D341Med (cell line): ENCODE measurements at places on chromosomes 16 and 17.

GRCh38 chr16:66261826-66262225 is 104.7 kb upstream of the CDH5 start:
- no peak for DNase-seq

GRCh38 chr16:82675300-82675699 is 48.5 kb downstream of the CDH13 start:
- no peak for DNase-seq

- no peak for DNase-seq
These were observed 13.3 kb downstream of the USP22 start for GRCh38 chr17:21029515-21029914.

DNA sequence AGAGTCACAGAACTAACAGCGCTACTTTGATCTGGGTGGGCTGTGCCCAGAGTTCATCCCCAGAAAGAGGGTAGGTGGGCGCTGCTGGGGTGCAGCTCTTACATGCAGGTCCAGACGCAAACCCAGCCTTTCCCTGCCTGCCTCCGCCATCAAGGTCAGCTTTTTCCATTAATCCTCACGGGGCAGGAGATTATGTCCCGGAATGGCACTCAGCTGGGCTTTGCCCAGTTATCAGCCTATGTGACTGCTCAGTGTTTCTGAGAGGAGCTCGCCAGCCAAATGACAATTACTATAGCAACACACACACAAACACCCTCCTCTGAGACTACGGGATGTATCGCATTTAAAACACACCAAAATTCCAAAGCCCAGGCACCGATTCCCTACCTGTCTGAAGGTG is 20.1 kb downstream of the GLYR1 start:
- no peak for DNase-seq

DNA sequence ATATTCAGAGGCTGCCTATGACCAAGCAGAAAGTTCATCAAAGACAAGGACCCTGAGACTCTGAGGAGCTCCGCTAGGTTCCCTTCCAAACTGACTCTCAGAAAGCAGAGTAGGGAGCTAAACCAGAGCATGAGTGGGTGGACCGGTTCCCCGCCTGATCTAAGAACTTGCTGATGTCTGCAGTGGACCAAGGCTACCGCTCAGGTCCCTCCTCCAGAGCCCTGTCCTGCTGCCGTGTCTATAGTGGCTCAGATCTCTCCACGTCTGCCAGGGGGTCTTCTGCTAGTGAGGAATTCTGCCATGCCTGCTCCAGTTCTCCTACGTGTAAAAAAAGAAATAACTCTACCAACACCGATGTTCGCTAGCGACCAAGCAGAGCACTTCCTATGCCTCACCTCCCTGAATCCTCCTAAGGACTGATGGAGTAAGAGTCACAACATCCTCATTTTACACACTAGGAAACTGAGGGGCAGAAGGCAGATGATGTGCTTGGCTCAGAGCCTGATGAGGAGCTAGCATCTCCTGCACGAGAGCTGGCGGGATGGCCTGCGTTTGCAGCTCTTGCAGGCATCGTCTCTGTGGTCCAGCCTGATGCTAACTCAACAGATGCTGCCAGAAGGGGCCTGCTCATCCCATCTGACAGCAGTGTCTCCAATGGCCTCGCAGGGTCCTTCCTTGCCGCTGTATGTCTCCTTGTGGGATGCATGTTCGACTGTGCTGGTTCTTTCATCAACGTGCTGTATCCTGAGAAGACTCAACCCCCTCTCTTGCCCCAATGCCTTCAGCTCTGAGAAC is 265.5 kb downstream of the C16orf95 start:
- DNase-seq: no peak

GRCh38 chr16:76579277-76579922 is 302.2 kb downstream of the CNTNAP4 start:
- no peak for DNase-seq

GRCh38 chr17:68775318-68775717 is 174.2 kb upstream of the FAM20A start:
- no peak for DNase-seq

- no peak for DNase-seq
These were observed 391.7 kb downstream of the XYLT1 start for GRCh38 chr16:17078931-17079631.

GRCh38 chr16:12612598-12613101 is 191.0 kb downstream of the CPPED1 start:
- no peak for DNase-seq

DNA sequence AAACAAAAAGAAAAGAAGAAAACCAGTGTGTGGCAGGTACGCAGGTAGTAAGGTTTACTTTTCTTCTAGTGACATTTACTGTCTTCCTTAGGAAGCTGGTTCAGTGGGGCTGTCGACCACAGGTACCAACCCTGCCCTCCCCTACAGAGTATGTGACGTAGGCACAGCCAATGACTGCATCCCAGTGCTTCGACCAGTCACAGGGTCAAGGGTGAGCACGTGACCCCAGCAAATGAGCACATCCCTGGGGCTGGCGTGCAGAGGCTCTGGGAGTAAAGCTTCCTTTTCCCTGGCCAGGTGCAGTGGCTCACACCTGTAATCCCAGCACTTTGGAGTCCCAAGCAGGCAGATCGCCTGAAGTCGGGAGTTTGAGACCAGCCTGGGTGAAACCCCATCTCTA is 38.9 kb upstream of the PLCG2 start:
- no peak for DNase-seq

GRCh38 chr17:48037036-48037837 is at the start of gene COPZ2:
Gene COPZ2, minus strand, starts transcription at chr17:48037797. Its CDS starts 20 bp downstream, at chr17:48037777.
- DNase-seq: peak; percentile 48

GRCh38 chr16:74732707-74733350 is 32.2 kb upstream of the MLKL start:
- DNase-seq: no peak

DNA sequence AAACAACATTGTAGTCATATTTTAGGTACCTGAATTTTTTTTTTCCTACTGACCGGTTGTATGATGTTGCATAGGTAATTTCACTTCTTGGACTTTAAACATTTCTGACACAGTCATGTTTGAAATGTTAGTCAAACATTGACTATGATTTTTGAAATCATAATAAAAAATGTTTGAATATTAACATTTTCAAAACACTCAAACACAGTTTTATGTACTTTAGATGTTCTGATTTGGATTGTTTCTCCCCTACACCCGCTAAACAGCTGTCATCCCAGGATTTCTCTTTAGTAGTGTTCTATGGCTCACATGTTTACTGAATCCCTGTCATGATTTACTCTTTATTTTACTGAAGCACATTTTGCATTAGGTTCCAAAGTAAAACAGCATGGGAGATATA is 102.9 kb upstream of the NPEPPS start:
- no peak for DNase-seq

GRCh38 chr16:1028524-1029258 is 43.9 kb upstream of the SSTR5 start:
- DNase-seq: no peak

- DNase-seq: no peak
These were observed 36.0 kb downstream of the ATP6V0A1 start for GRCh38 chr17:42494673-42495072.

DNA sequence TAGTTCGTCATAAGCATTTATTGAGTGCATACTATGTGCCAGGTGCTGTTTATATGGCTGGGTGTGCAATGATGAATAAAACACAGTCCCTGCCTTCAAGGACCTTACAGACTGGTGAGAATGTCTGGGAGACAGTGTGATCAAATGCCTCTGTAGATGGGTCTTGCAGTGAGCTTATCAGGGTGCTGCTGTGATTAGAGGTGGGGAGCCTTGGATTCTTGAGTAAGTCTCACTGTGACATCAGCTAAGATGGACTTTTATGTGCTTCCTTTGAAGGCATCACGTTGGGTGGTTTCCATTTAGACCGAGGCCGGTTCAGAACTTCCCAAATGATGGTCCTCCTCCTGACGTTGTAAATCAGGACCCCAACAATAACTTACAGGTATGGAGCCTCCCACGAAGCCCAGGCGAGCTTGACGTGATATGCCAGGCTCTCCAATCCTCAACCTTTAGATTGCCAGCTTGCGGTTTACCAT is 10.0 kb downstream of the HERPUD1 start:
- DNase-seq: no peak

- DNase-seq: no peak
These were observed 106.5 kb downstream of the SPAG9 start for GRCh38 chr17:51014129-51014528.

DNA sequence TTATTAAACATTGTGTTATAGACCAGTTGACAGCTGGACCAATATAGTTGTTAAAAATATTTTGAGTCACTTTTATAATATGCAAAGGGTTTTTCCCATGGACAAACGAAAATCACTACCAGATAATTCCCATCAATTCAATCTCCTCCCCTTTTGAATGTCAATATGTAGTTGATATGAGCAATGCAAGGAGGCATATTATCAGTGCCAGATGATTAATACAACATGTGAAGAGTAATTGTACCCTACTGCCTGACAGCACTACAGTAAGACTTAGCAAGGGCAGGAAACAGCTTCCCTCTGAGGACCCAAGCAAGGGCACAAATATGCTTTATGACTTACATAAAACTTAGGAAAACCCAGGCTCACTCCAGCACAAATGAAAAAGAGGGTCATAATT is 17.3 kb downstream of the KANSL1 start:
- no peak for DNase-seq

- no peak for DNase-seq
These were observed 459.3 kb downstream of the HS3ST3B1 start for GRCh38 chr17:14760212-14760611.

- DNase-seq: peak; percentile 74
These were observed 5.0 kb downstream of the NFE2L1 start for GRCh38 chr17:48052956-48053757.

- DNase-seq: no peak
These were observed 4.5 kb upstream of the RAB40C start for GRCh38 chr16:585351-585750.

GRCh38 chr16:50578137-50578536 is 29.9 kb downstream of the NKD1 start:
- no peak for DNase-seq

DNA sequence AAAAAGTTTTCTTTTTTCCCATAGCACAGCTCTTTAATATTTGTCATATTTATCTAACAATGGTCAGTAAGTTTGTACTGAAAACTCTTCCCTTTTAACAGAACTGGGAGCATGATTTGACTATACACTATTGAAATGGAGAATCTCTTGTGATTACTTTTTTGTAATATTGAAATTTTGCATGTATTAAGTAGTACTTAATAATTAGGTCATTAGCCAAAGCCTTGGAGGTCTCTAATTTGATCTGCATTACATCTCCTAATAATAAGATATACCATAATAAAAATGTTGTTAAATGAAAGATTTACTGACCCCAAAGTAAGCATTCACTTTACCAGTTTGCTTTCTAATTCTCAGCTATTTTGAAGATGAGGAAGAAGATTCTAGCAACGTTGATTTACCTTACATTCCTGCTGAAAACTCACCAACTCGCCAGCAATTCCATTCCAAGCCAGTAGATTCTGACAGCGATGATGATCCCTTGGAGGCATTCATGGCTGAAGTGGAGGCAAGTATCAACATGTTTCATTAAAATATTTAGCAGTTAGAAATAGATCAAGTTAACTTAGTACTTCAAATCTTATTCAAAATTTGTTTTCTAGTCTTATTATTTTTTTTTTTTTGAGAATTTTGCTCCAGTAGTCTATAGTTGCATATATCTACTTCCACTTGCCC is 18.2 kb downstream of the DDX42 start:
- no peak for DNase-seq

DNA sequence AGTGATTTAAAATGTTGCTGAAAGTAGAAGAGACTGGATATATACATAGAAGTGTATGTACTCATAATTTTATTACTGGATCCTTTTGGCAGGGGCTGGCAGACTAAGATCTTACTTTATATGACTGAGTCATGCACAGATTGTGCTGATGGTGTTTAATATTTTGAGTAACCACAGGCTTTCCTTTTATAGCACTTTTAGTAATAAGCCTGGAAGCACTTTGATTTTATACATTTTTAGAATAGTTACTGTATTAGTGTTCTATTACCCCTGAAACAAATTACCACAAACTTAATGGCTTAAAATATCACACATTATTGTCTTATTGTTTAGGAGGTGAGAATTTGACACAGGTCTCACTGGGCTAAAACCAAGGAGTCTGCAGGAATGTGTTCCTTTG is 113.4 kb upstream of the CDH8 start:
- DNase-seq: no peak

DNA sequence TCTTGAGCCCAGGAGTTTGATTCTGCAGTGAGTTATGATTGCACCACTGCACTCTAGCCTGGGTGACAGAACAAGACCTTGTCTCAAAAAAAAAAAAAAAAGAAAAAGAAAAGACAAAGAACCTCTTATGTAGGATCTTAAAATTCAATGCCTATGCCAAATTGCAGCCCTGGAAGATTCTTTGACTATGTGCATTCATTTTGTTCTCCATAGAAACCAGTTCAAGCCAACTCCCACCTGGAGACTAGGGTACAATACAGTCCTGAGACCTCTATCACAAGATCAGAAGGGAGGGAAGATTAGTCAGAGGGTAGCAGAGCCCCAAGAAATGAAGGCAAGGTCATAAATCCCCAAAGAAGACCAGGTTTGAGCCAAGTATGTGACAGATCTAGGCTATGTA is 90.6 kb upstream of the HAS3 start:
- DNase-seq: no peak

- DNase-seq: no peak
These were observed 3.8 kb upstream of the ANKFN1 start for GRCh38 chr17:56149266-56150036.

DNA sequence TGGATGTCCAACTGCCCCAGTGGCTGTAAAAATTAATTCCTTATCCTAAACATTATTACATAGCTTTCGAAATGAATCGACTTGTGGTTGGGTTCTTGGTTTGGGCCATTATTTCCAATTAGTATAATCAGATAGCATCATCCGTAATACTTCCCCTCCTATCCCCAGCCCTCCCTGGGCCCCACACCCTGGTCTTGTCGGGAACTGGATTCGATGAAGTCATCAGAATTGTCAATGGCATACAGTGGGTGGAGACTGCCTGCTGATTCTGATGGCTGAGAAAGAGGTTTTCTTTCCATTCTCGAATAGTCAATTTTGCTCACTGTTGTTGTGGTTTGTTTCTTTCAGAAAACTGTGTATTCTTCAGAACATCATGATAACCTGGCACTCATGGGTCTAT is 395.1 kb downstream of the SEC14L1 start:
- DNase-seq: no peak

GRCh38 chr17:65278050-65278819 is 141.1 kb downstream of the RGS9 start:
- DNase-seq: peak; percentile 71

DNA sequence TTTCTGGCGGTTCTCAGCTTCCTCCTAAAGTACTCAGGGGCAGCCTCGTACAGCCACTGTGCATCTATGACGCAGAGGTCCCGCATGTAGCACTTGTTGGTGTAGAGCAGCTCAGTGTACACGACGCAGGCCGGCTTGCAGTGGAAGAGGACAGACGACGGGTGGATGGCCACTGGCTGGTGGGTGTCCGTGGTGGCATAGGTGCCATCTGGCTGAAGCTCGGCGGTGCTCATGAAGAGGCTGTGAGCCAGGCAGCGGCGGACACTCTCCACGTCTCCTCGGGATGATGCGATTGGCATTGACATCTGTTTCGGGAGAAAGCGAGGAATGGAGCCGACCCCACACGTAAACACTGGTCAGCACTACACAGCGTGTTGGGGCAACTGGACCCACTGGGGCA is 5.3 kb upstream of the C1QBP start:
- DNase-seq: no peak

GRCh38 chr17:17741349-17742023 is 60.2 kb downstream of the RAI1 start:
- DNase-seq: peak; percentile 71

GRCh38 chr16:51820176-51820575 is 669.1 kb upstream of the SALL1 start:
- no peak for DNase-seq

GRCh38 chr17:15469260-15469659 is 1.8 kb upstream of the CDRT4 start:
- DNase-seq: no peak

GRCh38 chr16:79628501-79628975 is 28.0 kb upstream of the MAF start:
- no peak for DNase-seq
